ENCODE measurements at places on chromosomes 2 and 18.

DNA sequence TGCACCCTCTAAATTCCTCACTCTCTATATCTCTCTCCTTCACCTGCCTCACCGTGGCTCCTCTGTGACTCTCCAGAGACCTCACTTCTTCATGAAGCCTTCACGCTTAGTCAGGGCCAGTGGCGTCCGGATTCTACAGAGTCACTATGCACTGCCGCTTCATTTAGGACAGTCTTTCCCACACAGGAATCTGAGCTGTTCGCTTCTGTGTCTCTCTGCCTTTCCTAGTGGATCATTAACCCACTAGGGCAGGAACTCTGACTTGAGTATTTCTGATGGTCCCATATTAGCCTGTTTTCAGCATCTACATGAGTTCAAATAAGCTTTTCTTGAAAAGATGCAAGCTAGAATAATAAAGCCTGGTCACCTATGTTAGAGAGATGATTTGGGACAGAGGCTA is 180.2 kb upstream of the DOK6 start:
- DNase-seq: no peak

GRCh38 chr2:164722616-164723338 is 101.5 kb upstream of the GRB14 start:
- DNase-seq: no peak

DNA sequence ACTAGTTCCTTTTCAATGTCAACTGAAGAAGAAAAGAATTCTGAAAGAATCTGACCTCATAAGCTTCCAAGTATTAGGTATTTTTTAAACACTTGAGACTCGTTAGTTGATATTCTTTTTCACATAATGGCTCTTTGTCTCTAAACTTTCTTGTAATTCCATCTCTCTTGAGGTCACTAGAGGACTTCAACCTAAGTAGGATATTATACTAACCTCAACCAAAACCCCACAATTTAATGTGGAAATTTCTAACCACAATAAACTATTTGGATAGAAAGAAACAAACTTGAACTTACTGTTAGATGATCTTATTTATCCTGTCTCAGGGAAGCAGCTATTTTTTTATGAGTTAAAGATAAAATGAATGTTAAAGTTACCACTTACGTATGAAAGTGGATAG is 206.9 kb upstream of the FSIP2 start:
- no peak for DNase-seq

GRCh38 chr2:163673522-163673921 is 62.3 kb downstream of the FIGN start:
- no peak for DNase-seq

DNA sequence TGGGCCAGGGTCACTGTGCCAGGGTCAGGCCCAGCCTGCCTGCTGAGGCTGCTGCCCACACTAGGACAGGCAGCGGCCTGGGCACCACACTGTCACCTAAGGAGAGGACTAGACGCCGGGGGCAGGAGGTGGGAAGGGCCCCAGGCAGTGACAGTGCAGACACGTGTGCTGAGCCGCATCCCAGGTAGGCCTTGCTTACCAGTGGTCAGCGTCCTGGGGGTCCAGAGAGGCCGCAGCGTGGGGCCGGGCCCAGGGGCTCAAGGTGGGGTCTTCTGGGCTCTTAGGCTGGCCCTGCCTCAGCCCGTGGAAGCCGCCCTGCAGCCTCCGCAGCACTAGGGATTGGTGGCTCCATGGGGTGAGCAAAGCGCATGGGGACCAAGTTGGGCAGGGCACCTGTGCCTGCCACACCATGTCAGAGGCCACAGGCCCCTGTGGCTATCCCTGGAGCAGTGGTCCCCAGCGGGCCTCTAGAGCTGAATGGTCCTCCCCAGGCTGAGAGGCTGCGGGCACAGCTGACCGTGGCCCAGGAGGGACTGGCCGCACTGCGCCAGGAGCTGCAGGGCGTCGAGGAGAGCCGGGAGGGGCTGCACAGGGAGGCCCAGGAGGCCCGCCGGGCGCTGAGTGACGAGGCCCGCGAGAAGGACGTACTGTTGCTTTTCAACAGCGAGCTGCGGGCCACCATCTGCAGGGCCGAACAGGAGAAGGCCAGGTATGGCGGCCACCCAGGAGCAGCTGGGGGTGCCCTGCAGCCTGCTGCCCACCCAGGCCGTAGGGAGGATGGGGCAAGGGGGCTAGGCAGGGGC is 35.2 kb upstream of the SNED1 start:
- DNase-seq: no peak

DNA sequence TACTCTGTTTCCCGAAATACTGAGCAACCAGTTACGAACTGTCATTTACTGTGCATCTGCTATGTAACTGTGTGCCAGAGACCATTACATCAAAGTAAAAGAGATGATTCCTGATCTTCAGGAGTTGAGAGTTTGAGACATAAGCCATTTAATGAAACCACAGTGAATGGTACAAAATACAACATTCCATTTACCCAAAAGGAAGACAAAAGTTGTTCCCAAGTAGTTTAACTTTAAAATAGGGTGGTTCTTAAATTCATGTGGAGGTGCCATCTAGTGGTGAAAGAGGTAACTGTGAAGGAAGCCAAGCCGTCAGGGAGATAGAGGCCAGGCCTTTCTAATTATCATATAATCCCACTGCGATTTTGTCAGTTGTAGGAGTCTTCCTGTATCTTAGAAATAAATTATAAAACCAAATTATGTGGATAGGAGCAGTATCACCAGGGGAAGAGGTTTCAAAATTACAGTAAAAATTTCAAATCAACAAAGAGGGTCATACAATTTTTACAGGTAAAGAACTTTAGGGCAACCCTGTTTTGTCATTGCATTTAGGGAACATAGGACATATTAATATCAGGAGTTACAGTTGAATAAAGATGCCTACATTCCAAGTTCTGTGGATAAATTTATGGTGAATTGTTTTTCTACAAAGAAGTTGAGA is 67.7 kb downstream of the EPAS1 start:
- peak; percentile 79 for DNase-seq

DNA sequence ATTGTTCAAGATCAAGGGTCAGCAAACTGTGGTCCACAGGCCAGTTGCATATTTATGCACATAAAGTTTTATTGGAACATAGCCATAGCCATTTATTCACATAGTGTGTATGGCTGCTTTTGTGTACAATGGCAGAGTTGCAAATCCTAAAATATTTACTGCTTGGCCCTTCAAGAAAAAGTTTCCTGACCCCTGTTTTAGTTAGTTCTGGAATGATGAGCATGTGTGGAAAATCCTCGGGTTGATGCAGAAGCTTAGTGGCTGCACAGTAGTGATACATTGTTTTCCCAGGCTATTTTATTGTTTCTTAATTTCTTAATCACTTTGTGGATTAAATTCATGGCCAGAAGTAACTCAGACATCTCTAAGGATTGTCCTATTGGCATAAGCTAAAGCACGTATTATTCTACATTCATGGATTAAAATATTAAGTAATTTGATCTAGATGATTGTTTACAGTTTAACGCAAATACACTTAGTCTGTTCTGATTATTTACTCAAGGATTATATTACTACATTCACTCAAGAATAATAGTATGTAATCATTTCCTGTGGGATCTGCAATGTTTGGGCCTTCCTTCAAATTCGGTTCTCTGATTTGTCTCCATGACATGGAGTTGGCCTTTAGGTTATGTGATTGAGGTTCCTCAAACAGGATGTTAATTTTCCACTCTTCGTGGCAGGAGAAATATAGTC is 165.5 kb downstream of the TMEM247 start:
- DNase-seq: no peak

DNA sequence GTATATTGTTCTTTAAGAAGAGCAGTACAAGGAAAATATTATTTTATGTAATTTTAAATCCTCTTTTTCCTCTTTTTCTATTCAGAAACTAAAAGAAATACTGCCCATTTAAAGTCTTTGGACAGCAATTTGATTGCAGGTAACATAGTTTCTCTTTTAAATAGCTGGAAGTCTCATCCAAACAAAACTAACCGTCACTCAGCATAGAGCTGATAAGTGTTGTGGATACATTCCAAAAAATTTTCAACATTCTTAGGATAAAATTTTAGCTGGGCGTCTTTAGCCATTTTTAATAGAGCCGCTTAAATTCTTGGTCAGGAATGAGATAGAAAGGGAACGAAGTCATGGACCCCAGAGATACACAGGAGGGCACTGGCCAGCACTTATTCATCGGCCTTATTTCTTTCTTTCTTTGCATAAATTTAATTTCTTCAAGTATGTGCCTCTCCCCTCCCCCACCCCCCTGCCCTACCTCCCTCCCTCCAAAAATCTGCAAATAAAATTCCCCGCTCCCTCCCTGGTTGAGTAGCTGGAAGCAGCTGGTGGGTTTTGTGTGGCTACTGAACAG is 81.7 kb downstream of the GBX2 start:
- peak; percentile 51 for DNase-seq

DNA sequence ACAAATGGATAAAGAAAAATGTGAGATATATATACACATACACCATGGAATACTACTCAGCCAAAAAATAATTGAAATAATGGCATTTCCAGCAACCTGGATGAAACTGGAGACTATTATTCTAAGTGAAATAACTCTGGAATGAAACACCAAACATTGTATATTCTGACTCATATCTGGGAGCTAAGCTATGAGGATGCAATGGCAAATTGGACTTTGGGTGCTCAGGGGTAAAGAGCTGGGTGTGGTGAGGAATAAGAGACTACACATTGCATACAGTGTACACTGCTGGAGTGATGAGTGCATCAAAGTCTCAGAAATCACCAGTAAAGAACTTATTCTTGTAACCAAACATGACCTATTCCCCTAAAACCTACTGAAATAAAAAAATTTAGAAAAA is 636.0 kb upstream of the LRATD1 start:
- no peak for DNase-seq

- DNase-seq: no peak
Measured at GRCh38 chr2:97706112-97706511, 7.3 kb upstream of the ZAP70 start.

GRCh38 chr2:153387203-153387602 is 91.4 kb downstream of the RPRM start:
- DNase-seq: no peak

DNA sequence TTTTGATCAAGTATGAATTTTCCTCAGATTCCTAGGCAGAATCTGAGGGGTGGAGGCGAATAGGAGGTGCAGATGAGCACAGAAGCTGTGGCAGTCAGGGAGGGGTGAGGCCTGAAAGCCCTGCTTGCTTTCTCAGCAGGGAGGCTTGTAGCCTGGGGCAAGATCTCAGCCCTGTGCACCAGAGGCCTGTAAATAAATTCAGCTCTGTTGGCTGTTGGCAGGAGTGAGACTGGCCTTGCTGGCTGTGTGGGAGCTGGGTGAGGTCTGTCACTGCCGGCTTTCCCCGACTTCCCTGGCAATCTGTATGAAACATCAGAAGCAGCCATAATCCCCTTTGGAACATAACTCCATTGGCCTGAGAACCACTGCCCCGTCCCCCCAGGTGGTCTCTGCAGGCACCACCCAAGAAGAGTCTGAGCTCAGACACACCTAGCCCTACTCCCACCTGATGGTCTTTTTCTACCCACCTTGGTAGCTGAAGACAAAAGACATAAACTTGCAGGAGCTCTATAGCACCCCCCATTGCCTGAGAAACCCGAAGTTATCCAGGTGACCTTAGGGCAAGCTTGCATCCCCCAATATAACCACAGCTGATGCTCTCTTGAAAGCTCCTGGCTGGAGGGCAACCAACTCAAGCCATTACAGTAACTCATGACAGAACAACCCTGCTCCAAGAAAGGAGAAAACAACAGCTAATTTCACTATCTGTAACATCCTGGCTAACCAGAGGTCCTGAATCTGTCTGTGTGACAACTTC is 32.3 kb downstream of the EVA1A start:
- no peak for DNase-seq

DNA sequence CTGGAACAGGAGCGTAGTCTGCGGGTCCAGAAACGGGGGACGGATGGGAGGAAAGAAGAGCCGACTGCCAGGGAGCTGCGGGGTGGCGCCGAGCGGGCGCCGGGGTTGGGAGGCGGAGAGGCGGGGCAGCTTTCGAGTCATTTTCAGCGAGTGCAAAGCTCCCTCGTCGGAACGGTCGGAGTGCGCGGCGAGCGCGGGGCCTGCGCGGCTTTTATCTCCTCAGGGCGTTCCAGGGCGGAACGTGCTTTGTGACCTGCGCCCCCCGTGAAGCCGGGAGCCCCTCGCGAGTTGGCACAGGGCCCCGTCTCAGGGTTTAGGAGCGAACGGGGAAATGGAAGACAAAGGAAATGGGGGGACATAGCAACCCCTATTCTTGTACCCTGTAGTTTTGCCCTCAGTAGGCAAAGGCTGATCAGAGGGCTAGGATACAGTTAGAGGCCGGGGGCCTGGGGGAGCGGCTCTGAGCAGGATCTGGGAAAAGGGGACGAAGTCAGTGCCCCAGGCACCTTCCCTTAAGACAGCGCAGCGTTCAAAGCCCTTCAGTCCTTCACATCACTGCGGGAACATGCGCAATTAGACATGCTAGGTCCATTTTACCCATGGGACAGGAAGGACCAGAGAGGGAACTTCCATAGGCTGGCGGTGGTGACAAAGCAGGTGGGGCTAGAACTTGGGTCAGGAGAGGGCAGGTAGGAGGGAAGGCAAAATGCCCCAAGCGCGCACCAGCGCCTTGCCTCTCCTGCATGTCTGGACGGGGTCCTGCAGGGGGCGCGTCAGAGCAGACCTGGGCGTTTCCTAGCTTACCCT is 60.1 kb upstream of the IL1RL1 start:
- DNase-seq: peak; percentile 88

- DNase-seq: no peak
Measured at GRCh38 chr2:79770926-79771325, 258.1 kb downstream of the CTNNA2 start.

DNA sequence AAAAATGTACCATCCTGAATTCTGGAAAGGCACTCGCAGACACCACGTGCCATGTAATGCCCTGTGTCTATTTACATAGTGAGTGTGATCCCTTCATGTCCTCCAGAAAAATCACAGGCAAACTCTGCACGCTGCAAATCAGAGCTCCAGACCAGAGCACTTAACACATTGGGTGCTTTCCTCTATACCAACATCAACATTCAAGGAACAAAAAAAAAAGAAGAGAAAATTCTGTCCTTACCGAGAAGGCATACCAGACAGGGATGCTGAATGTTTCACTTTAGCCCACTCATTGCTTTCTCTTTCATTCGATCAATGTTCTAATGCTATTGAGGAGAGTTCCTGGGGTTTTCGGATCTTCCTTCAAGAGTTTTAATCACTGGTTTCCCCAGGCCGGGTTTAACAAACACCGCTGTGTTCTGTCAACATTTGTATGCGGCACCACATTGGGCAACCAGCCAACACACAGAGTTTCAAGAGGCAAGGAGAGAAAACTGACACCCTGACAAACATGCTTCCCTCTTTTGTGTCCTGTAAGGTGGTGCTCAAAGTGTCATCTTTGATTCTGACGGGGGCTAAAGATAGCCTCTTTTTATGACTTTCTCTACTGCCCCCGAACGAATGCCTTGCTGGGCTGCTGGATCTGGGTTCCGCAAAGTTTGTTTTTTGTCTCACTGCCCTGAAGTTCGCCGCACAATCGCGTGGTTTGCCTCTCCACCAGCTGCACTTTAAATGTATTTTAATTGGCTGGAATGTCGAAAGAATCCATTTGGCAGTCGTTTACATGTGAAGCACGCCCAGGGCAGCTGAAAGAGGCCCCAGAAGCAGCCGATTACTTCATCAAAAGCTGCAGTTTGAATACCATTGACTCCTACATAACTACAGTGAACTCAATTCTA is 106.4 kb upstream of the NCKAP5 start:
- peak; percentile 28 for DNase-seq

GRCh38 chr2:9811679-9812511 is 31.4 kb upstream of the TAF1B start:
- DNase-seq: peak; percentile 64

GRCh38 chr2:234304950-234305349 is 191.9 kb downstream of the ARL4C start:
- peak; percentile 58 for DNase-seq

All from H7 (cell line).